ENCODE measurements at places on chromosomes 12 and 14. TPM values are rescaled to one million over a fixed set of nuclear protein-coding genes. Genes with fewer than 3 reads are reported as not detected.

Gene ZC3H10
- 6.6 TPM for total RNA-seq

Gene RERG
- total RNA-seq, result 7.3 TPM

Gene GDF3
- 0.24 TPM for total RNA-seq

Gene SMIM41
- total RNA-seq, result not detected

Gene SPIC
- not detected for total RNA-seq

Gene TEX52
- total RNA-seq, result not detected

Gene KRT8
- total RNA-seq, result 194 TPM

Gene MMP17
- total RNA-seq, result 1.7 TPM

Gene CLMN
- 13.2 TPM for total RNA-seq

Gene GPR68
- total RNA-seq, result 1.8 TPM

Gene TAS2R13
- 0.44 TPM for total RNA-seq

Gene TTC9
- 1.2 TPM for total RNA-seq

Gene CD9
- 167 TPM for total RNA-seq

Gene ADCY6
- total RNA-seq, result 113 TPM

Data from left cardiac atrium (tissue), 4 donors.